Sigmoid colon (tissue), 7 donors: ENCODE measurements at places on chromosomes 4 and X. TPM values are rescaled to one million over a fixed set of nuclear protein-coding genes. Genes with fewer than 3 reads are reported as not detected.

CSAG3 gene
- total RNA-seq, result not detected

SLC10A4 gene
- 2.5 TPM for total RNA-seq

RAB9B gene
- 9.2 TPM for total RNA-seq

FAM241A gene
- total RNA-seq, result 3.7 TPM

ACE2 gene
- 2.1 TPM for total RNA-seq

EXOC1L gene
- not detected for total RNA-seq

FANCB gene
- 4.4 TPM for total RNA-seq

NHS gene
- 22.7 TPM for total RNA-seq

P2RY10 gene
- total RNA-seq, result 0.33 TPM

HELT gene
- not detected for total RNA-seq

DNA sequence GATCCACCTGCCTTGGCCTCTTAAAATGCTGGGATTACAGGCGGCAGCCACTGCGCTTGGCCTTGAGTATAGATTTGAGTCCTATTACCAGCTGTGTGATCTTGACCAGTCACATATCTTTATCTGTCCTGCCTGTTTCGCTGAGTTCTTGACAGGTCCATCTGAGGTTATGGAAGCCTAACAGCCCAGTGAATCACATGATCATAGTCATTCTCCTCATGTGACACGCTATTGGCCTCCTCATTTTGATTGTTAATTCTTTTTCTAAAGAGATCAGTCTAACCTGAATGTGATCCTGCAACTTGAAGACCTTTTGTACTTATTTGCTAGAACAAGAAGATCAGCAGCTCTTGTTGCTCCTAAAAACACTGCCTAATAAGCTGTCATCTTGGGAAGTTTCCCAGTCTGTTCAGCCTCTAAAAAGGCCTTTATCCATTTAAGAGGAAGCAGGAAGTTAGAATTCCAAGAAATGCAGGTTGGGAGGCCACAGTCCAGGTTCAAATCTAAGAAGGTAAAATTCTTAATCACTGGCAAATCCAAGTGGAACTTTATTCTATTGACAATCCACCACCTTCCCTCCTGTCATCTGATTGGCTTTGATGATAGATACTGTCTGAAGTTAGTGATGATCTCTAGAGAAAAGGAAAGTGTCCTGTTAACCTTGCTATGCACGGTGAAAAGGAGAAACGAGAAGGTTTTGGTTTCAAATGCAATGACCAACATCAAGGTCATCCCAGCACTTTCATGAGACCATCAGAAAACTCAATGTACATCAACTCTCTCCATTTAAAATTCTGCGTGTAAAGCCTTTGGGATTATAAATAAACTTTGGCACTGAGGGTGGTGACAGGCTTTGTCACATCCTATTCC lies 86.9 kb downstream of the CHRNA9 start:
- H3K4me1 ChIP-seq, result no peaks in the 10 kb centered on the region
- H3K27me3 ChIP-seq, result no peaks in the 10 kb centered on the region

- no peak overlapping the region for H3K27ac ChIP-seq
- H3K4me3 ChIP-seq, result no peak overlapping the region
- no peaks in the 10 kb centered on the region for H3K4me1 ChIP-seq
- H3K27me3 ChIP-seq, result no peaks in the 10 kb centered on the region
- H3K36me3 ChIP-seq, result no peaks in the 10 kb centered on the region
Observed at GRCh38 chr4:62797221-62797620, 1597.1 kb downstream of the ADGRL3 start.

DNA sequence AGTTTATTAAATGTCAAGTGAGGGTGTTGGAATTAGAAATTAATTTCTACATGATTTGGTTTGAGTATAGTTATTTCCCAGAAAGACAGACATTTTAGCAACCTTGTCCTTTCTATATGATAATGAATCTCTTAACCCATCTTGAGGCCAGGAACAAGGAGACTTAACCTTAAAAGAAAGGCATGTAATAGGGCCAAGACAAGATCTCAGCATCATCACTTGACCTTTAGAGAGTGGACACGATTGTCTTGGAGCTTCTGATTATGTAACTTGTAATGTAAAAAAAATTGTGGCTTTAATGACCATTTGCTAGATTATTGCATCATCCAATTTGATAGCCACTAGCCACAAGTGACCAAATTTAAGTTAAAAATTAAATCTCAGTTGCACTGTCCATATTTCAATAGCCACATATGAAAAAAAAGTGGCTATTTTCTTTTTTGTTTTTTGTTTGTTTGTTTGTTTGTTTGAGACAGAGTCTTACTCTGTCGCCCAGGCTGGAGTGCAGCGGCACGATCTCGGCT lies 13.5 kb upstream of the FOXO4 start:
- no peak overlapping the region for H3K4me3 ChIP-seq
- no peak for DNase-seq
- H3K27ac ChIP-seq, result no peak overlapping the region
- H3K4me1 ChIP-seq, result no peaks in the 10 kb centered on the region
- no peaks in the 10 kb centered on the region for H3K36me3 ChIP-seq

- H3K27ac ChIP-seq, result no peak overlapping the region
- H3K36me3 ChIP-seq, result no peaks in the 10 kb centered on the region
- DNase-seq, result no peak
- no peaks in the 10 kb centered on the region for H3K4me1 ChIP-seq
- no peak overlapping the region for H3K4me3 ChIP-seq
- H3K27me3 ChIP-seq, result no peaks in the 10 kb centered on the region
Observed at GRCh38 chrX:72478853-72479252, 93.8 kb downstream of the HDAC8 start.

DNA sequence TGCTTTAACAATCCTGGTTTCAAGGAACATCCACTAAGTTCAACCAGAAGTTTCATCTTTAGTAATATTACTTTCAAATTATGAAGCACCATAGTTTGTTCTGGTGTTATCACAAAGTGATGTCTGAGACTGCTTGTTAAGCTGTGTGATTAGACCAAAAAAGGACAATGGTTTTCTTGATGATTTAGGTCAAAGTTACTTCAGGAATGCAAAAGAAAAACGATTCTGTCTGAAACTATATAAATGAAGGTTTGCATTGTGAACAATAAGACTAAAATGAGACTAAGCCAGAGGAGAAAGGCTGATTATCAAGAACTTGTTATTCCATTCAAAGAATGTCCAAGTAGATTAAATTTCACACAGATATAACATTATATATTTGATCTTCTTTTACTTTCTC lies 122.4 kb upstream of the ETNPPL start:
- no peaks in the 10 kb centered on the region for H3K4me1 ChIP-seq
- no peaks in the 10 kb centered on the region for H3K27me3 ChIP-seq
- no peak overlapping the region for H3K27ac ChIP-seq
- DNase-seq, result no peak
- no peak overlapping the region for H3K4me3 ChIP-seq
- no peaks in the 10 kb centered on the region for H3K36me3 ChIP-seq

DNA sequence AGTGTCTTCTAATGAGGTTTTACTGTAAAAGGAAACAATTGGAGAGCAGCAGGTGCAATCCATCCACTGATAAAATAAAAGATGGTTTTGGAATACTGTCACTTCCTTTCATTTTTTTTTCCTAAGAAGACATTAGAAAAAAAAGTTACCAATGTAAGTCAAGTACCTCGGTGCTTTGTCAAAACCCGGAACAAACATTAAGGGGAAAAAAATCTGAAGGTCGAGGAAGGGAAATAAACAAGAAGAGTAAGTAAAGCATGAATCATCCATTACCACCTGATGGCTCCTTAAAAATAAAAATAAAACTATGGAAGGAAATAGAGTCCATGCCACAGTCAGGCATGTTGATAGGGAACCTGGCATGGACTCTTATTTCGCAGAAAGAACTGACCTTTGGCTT lies 15.3 kb upstream of the XPNPEP2 start:
- H3K4me1 ChIP-seq, result no peaks in the 10 kb centered on the region
- no peaks in the 10 kb centered on the region for H3K27me3 ChIP-seq
- H3K27ac ChIP-seq, result no peak overlapping the region
- no peaks in the 10 kb centered on the region for H3K36me3 ChIP-seq
- no peak overlapping the region for H3K4me3 ChIP-seq

DNA sequence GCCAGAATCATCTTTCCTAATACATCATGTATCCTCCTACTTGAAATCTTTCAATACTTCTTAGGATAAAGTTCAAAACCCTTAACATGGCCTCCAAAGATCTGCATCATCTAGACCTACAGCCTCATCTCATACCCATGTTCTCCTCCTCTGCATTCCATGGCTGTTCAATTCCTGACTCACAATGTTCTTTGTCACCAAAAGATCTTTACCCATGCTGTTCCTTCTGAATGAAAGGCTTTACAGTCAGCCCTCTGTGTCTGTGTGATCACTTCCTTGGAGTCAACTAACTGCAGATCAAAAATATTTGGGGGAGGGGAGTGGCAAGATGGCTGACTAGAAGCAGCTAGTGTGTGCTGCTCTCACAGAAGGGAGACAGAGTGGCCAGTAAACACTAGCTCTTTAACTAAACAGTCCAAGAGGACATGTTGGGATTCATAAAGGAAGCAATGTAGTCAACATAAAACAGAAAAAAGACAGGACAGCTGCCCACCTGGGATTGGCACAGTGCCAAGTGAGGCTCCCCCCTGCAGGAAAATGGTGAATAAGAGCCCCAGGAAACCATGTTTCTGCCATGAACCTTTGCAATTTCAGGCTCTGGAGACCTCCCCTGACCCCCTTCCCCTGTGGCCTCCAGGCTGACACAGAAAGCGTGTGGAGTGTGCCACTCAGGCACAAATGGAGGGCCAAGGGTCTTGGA lies 31.9 kb downstream of the CBR4 start:
- H3K4me3 ChIP-seq, result no peak overlapping the region
- no peaks in the 10 kb centered on the region for H3K36me3 ChIP-seq
- no peak overlapping the region for H3K27ac ChIP-seq

- no peak overlapping the region for H3K27ac ChIP-seq
- no peaks in the 10 kb centered on the region for H3K36me3 ChIP-seq
- H3K4me3 ChIP-seq, result no peak overlapping the region
- no peaks in the 10 kb centered on the region for H3K4me1 ChIP-seq
Observed at GRCh38 chr4:90597927-90598326, 470.7 kb downstream of the CCSER1 start.

GRCh38 chr4:81307991-81308390 lies 93.0 kb upstream of the PRKG2 start:
- no peaks in the 10 kb centered on the region for H3K36me3 ChIP-seq
- no peak overlapping the region for H3K4me3 ChIP-seq
- no peaks in the 10 kb centered on the region for H3K27me3 ChIP-seq

GRCh38 chrX:114472788-114473187 lies 111.1 kb upstream of the HTR2C start:
- H3K27me3 ChIP-seq, result no peaks in the 10 kb centered on the region
- no peaks in the 10 kb centered on the region for H3K36me3 ChIP-seq
- H3K4me1 ChIP-seq, result no peaks in the 10 kb centered on the region
- no peak for DNase-seq

GRCh38 chr4:126838941-126839679 lies 793.6 kb upstream of the INTU start:
- no peaks in the 10 kb centered on the region for H3K4me1 ChIP-seq
- H3K36me3 ChIP-seq, result no peaks in the 10 kb centered on the region
- H3K27ac ChIP-seq, result no peak overlapping the region
- no peak overlapping the region for H3K4me3 ChIP-seq
- no peak for DNase-seq

DNA sequence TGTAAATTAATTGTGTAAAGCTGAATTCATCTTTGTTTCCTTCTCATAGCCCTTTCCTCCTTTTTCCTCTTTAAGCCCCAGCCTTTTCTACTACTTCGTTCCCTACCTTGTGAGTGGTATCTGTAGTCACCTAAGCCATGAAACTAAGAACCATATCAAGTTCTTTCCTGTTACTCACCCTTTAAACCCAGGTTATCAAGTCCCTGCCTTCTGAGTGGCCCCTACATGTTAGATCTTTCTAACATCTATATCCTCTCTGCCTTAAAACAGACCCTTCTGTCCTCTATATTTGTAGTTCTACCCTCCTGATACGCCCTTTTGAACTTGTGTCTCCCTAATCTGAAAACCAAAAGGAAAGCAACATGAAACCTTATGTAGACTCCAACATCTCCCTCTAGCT lies 7.2 kb downstream of the AP1AR start:
- H3K4me3 ChIP-seq, result no peak overlapping the region
- DNase-seq, result no peak
- H3K27me3 ChIP-seq, result no peaks in the 10 kb centered on the region
- no peaks in the 10 kb centered on the region for H3K36me3 ChIP-seq
- peaks cover 12% of the 10 kb centered on the region for H3K4me1 ChIP-seq
- H3K27ac ChIP-seq, result no peak overlapping the region

- no peaks in the 10 kb centered on the region for H3K27me3 ChIP-seq
- no peaks in the 10 kb centered on the region for H3K4me1 ChIP-seq
- DNase-seq, result no peak
- H3K27ac ChIP-seq, result no peak overlapping the region
Observed at GRCh38 chr4:69957209-69957608, 8.3 kb downstream of the CSN2 start.

GRCh38 chrX:21382715-21383114 lies 8.5 kb downstream of the CNKSR2 start:
- H3K36me3 ChIP-seq, result no peaks in the 10 kb centered on the region
- H3K27me3 ChIP-seq, result no peaks in the 10 kb centered on the region
- no peaks in the 10 kb centered on the region for H3K4me1 ChIP-seq
- no peak overlapping the region for H3K4me3 ChIP-seq
- no peak overlapping the region for H3K27ac ChIP-seq
- no peak for DNase-seq

- H3K4me1 ChIP-seq, result peaks cover 6% of the 10 kb centered on the region
- no peak for DNase-seq
- no peaks in the 10 kb centered on the region for H3K36me3 ChIP-seq
- no peaks in the 10 kb centered on the region for H3K27me3 ChIP-seq
- no peak overlapping the region for H3K4me3 ChIP-seq
Observed at GRCh38 chrX:13828392-13828791, 11.5 kb upstream of the GPM6B start.

- H3K36me3 ChIP-seq, result no peaks in the 10 kb centered on the region
- no peaks in the 10 kb centered on the region for H3K4me1 ChIP-seq
- DNase-seq, result no peak
- no peaks in the 10 kb centered on the region for H3K27me3 ChIP-seq
- no peak overlapping the region for H3K27ac ChIP-seq
- H3K4me3 ChIP-seq, result no peak overlapping the region
Observed at GRCh38 chr4:25727711-25728493, 72.3 kb downstream of the SLC34A2 start.

GRCh38 chr4:158282252-158282651 lies 72.0 kb downstream of the TMEM144 start:
- no peak overlapping the region for H3K27ac ChIP-seq
- no peak for DNase-seq
- no peaks in the 10 kb centered on the region for H3K27me3 ChIP-seq
- no peaks in the 10 kb centered on the region for H3K36me3 ChIP-seq
- no peak overlapping the region for H3K4me3 ChIP-seq
- no peaks in the 10 kb centered on the region for H3K4me1 ChIP-seq

DNA sequence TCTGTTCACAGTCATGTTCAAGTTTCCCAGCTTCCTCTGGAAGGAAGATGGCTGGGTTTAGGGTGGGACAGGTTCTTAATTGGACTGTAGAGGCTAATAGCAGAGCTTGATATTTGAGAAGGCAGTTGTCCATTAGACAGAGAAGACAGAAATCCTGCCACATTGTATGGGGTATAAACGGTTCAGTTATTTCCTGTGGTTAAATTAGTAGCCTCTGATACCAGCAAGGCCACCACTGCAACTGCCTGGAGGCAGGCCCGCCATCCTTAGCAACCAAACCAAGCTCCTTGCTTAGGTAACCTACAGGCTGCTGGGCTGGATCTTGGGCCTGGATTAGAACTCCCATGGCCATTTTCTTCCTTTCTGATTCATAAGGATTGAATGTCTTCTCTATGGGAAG lies 1367.0 kb downstream of the PCDH7 start:
- H3K36me3 ChIP-seq, result no peaks in the 10 kb centered on the region
- H3K4me1 ChIP-seq, result no peaks in the 10 kb centered on the region
- H3K4me3 ChIP-seq, result no peak overlapping the region
- no peaks in the 10 kb centered on the region for H3K27me3 ChIP-seq
- no peak for DNase-seq

- DNase-seq, result no peak
- H3K27ac ChIP-seq, result no peak overlapping the region
- no peaks in the 10 kb centered on the region for H3K36me3 ChIP-seq
- no peak overlapping the region for H3K4me3 ChIP-seq
Observed at GRCh38 chr4:108361446-108361820, 192.7 kb upstream of the LEF1 start.
